ENCODE measurements at places on chromosomes 13 and 19. TPM values are rescaled to one million over a fixed set of nuclear protein-coding genes. Genes with fewer than 3 reads are reported as not detected.

APOC1 gene
- total RNA-seq, result 569 TPM

APLP1 gene
- 3.0 TPM for total RNA-seq

- DNase-seq, result no peak
- H3K27ac ChIP-seq, result no peak overlapping the region
- H3K36me3 ChIP-seq, result no peaks in the 10 kb centered on the region
- H3K4me1 ChIP-seq, result no peaks in the 10 kb centered on the region
Measured at GRCh38 chr13:92355213-92355612, 871.4 kb upstream of the GPC6 start.

DNA sequence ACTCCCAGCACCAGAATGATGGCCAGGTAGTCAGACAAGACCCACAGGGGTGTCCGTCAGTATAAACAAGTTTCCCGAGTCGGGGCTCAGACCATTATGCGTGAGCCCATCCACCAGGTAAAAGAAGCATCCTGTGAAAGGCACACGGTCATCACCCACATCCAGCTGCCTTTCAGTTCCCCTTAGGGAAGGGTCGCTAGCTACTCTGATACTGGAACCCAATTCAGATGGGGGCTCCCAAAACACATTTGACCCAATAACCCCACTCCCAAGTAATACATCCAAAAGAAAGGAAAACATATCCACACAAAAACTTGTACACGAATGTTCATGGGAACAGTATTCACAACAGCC, 66.8 kb downstream of the STK24 start:
- peaks cover 31% of the 10 kb centered on the region for H3K4me1 ChIP-seq
- H3K36me3 ChIP-seq, result peaks cover 7% of the 10 kb centered on the region
- DNase-seq, result no peak
- H3K27ac ChIP-seq, result peak overlapping the region; percentile 76

- H3K36me3 ChIP-seq, result no peaks in the 10 kb centered on the region
- no peaks in the 10 kb centered on the region for H3K27me3 ChIP-seq
- H3K4me3 ChIP-seq, result no peak overlapping the region
- H3K27ac ChIP-seq, result no peak overlapping the region
- DNase-seq, result no peak
- H3K4me1 ChIP-seq, result no peaks in the 10 kb centered on the region
Measured at GRCh38 chr13:113672002-113672651, 5.1 kb downstream of the GRK1 start.

GRCh38 chr13:95269756-95270155, 31.5 kb downstream of the ABCC4 start:
- H3K27ac ChIP-seq, result no peak overlapping the region
- peaks cover 8% of the 10 kb centered on the region for H3K36me3 ChIP-seq
- no peak overlapping the region for H3K4me3 ChIP-seq

DNA sequence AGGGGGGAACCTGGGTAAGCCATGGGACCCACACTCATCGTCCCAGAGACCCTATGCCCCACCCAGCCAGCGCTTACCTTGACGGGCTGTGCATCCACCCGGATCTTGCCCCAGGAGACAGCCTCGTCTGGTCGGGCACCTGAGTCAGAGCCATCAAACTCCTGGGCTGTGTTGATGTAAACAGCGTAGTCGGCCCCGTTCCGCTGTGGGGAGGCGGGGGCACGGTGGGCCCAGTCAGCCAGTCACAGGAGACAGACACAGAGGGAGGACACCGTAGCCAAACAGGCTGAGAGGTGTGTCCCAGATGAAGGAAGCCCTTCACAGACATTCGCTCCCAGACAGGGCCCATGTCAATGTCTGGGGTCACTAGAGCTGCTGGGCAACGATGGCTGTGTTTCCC, 5.7 kb downstream of the DHPS start:
- DNase-seq, result no peak
- H3K4me3 ChIP-seq, result no peak overlapping the region
- no peak overlapping the region for H3K27ac ChIP-seq
- peaks cover 83% of the 10 kb centered on the region for H3K36me3 ChIP-seq
- H3K27me3 ChIP-seq, result no peaks in the 10 kb centered on the region
- H3K4me1 ChIP-seq, result no peaks in the 10 kb centered on the region

DNA sequence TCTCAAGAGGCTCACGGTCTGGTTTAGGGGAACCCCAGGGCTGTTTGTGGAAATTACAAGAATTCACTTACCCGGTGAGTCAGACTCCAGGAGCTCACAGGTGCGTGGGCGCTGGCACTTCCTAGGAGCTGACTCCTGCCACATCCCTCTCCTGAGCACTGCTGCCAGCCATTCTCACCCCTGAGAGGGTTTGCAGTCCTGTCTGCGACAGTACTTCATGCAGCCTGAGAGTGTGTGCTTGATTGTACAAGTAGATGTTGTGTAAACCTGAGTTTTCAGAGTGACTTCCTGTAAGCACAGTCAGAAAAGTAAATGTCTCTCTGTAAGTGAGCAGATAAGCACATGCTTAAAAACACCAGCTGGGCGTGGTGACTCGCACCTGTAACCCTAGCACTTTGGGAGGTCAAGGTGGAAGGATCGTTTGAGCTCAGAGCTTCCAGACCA, 8.1 kb downstream of the MRPL4 start:
- peak; percentile 89 for DNase-seq
- H3K27me3 ChIP-seq, result no peaks in the 10 kb centered on the region
- H3K36me3 ChIP-seq, result no peaks in the 10 kb centered on the region
- peaks cover 10% of the 10 kb centered on the region for H3K4me1 ChIP-seq
- H3K4me3 ChIP-seq, result no peak overlapping the region

- no peaks in the 10 kb centered on the region for H3K36me3 ChIP-seq
- no peak overlapping the region for H3K27ac ChIP-seq
- DNase-seq, result no peak
- no peak overlapping the region for H3K4me3 ChIP-seq
- H3K4me1 ChIP-seq, result no peaks in the 10 kb centered on the region
- no peaks in the 10 kb centered on the region for H3K27me3 ChIP-seq
Measured at GRCh38 chr13:39422845-39423565, 180.0 kb downstream of the LHFPL6 start.

Data from left lung (tissue), 14 donors.